ENCODE measurements at places on chromosomes 3 and 15.
A peak's percentile ranks its signal among the peaks of the same experiment; 100 is the strongest.

DNA sequence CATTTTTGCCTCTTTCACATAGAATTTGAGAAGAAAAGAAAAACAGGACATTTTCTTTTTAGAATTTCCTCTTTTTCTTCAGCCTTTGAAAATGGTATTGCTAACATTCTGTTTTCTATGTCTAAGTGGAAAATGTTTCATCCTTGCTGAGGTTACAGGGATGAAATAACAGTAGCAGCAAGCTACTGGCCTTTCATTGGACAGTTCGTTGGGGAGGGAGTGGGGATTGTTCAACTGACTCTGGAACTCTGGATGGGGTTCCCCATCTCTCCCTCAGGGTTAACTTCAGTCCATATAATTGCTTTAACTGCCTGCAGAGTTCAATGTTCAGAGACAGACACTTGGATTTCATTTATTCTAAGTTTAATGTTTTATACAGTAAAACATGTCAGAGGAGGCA, 346.0 kb downstream of the NLGN1 start:
- no peak for DNase-seq

DNA sequence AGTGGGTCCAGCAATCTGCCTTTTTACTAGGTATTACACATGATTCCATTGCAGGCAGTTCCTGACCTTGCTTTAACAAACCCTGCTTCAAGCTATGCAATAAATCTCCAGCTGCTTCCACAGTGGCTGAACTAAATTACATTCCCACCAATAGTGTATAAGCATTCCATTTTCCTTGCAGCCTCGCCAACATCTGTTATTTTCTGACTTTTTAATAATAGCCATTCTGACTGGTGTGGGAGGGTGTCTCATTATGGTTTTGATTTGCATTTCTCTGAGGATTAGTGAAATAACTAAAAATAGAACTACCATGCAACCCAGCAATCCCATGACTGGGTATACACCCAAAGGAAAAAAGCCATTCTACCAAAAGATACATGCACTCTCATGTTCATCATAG, 36.4 kb upstream of the DNAJC13 start:
- no peak for DNase-seq

DNA sequence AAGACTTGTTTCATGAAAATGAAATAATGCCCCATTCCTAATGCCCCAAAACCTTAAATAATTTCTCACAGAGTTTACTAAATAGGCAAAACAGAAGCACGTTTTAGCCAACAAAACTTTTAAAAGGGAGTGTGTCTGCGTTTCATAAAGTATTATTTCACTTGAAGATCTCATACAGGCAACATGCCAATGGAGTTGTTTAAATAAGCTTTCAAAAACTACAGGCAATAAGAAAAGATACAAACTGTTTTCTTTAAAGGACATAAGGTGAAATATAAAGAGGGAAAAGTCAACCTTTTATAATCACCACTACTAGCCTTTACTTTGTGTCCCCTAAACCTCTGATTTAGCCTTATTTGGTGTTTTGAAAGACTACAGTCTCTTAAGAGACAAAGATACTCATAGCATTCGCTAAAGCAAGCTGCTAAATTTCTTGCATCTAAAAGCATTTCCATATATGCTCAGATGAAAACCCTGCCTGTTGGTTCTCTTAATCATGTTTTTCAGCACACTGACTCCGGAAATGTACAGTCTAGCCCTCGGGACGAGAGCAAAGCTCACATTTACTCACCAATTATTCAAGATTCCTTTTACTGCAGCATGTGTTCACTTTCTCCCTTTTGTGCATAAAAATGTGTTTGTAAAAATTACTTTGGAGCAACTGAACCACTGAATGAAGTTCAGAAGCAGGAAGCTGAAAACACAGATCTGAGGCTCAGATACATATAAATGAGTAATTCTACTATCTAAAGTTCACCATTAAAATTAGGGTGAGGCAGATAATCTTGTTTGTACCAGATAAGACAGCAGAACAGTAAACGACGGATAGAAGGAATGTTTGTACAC, 119.0 kb downstream of the GOLIM4 start:
- no peak for DNase-seq

GRCh38 chr3:118618247-118619040, 416.2 kb downstream of the IGSF11 start:
- no peak for DNase-seq

DNA sequence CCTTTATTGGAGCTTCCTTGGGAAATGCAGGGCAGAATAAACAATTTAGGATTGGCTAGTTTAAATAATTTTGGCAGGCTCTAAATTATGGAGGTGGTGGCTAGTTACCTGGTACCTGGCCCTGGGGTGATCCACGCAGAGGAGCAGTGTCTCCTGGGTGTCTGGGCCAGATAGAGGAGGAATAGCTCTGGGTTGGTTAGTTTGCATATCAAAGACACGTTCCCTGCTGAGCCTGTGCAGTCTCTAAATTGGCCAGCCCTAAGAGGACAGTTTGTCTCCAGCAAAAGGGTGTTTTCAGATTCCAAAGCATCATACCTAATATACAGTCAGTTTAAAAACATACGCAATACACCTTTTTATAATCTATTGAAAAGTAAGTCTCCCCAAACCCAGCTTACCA, 333.3 kb upstream of the TPM1 start:
- DNase-seq: no peak

- DNase-seq: no peak
These were observed 29.6 kb upstream of the SATB1 start for GRCh38 chr3:18454766-18455165.

- no peak for DNase-seq
These were observed 163.3 kb downstream of the PLCH1 start for GRCh38 chr3:155581579-155581978.

- no peak for DNase-seq
These were observed 5.6 kb upstream of the PYDC2 start for GRCh38 chr3:191455257-191455952.

- no peak for DNase-seq
These were observed 57.9 kb downstream of the EPHB1 start for GRCh38 chr3:134852893-134853351.

GRCh38 chr3:12278566-12278965, 10.3 kb upstream of the PPARG start:
- no peak for DNase-seq

- no peak for DNase-seq
These were observed 332.3 kb upstream of the SUCLG2 start for GRCh38 chr3:67986706-67987105.

GRCh38 chr3:76470285-76470684, 569.6 kb upstream of the ROBO2 start:
- peak; percentile 34 for DNase-seq

GRCh38 chr3:71416876-71417275, 166.7 kb downstream of the FOXP1 start:
- no peak for DNase-seq

DNA sequence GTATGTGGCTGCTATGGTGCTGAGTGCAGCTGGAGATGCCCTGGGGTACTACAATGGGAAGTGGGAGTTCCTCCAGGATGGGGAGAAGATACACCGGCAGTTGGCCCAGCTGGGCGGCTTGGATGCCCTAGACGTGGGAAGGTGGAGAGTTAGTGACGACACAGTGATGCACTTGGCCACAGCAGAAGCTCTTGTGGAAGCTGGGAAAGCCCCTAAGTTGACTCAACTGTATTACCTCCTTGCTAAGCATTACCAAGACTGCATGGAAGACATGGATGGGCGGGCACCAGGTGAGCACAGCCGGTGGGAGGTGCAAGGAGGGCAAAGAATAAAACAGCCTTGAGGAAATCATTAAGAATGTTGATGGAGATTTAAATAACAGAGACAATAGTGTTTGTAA, 2.9 kb downstream of the ADPRH start:
- DNase-seq: no peak
